Mesothelial cell of epicardium (in vitro differentiated cells): ENCODE measurements at places on chromosomes 2 and 18. TPM values are rescaled to one million over a fixed set of nuclear protein-coding genes. Genes with fewer than 3 reads are reported as not detected.

Gene EFHD1
- 5.3 to 5.6 TPM (median 5.4 TPM) in 3 replicates for total RNA-seq

Gene TAF4B
- total RNA-seq, result 3.7 to 4.2 TPM (median 3.8 TPM) in 3 replicates

Gene MDH1B
- 0.89 to 1.3 TPM (median 1.1 TPM) in 3 replicates for total RNA-seq

Gene CHRNA1
- total RNA-seq, result 0.16 TPM in 1 of 3 replicates, not detected in the others

Gene ITGB6
- 13.1 to 14.9 TPM (median 14.3 TPM) in 3 replicates for total RNA-seq

DNA sequence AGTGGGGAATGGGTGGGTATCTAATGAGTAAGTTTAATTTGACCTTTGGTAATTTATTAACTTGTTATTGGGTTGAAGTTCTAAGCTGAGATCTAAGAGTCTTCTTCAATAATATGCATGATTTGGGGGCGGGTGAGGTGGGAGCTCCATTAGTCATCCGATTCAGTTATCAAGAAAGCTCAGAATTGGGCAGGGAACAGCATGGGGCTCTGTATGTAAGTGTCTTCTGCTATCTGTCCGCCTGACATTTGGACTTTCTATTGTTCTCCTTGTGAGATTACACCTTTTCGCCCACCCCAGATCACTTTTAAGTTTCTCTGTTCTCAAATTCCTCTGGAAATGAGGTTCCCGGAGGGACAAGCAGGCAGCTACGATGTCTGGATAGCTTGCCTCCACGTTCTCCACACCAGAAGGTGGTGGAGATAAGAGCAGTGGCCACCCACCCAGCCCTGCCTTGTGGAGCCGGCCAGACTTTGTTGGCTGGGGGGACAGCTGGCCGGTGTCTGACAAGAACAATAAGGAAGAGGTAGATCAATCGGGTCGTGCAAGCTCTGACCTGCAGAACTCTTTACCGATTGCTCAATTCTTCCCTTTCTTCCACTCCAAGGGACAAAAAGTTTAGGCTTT is 75.5 kb upstream of the GATA6 start:
- H3K4me3 ChIP-seq, result no peak overlapping the region
- H3K27ac ChIP-seq, result no peak overlapping the region
- H3K36me3 ChIP-seq, result no peaks in the 10 kb centered on the region

DNA sequence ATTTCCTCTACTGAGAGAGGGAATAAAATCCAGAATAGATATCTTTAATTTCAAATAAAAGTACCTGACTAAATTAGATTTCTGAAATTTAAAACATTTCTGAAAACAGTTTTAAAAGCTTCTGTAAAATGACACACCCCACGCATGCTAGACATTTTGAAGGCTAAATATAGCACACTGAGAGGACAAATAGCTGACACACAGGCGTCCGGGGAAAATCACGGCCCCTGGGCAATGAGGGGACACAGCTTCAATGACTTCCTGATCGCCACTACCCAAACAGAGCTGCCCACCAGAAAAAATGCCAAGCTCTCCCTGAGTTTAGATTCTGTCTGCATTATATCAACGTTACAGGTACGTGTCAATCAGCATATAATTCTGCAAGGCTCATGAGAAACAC is 10.9 kb downstream of the TBC1D8 start:
- no peaks in the 10 kb centered on the region for H3K27me3 ChIP-seq
- H3K36me3 ChIP-seq, result no peaks in the 10 kb centered on the region
- no peak overlapping the region for H3K27ac ChIP-seq
- DNase-seq, result no peak
- H3K4me3 ChIP-seq, result no peak overlapping the region
- peaks cover 11% of the 10 kb centered on the region for H3K4me1 ChIP-seq

GRCh38 chr18:38413193-38413592 is 847.6 kb upstream of the CELF4 start:
- H3K27ac ChIP-seq, result no peak overlapping the region
- no peak for DNase-seq
- H3K36me3 ChIP-seq, result no peaks in the 10 kb centered on the region
- H3K4me1 ChIP-seq, result no peaks in the 10 kb centered on the region
- no peak overlapping the region for H3K4me3 ChIP-seq
- no peaks in the 10 kb centered on the region for H3K27me3 ChIP-seq

DNA sequence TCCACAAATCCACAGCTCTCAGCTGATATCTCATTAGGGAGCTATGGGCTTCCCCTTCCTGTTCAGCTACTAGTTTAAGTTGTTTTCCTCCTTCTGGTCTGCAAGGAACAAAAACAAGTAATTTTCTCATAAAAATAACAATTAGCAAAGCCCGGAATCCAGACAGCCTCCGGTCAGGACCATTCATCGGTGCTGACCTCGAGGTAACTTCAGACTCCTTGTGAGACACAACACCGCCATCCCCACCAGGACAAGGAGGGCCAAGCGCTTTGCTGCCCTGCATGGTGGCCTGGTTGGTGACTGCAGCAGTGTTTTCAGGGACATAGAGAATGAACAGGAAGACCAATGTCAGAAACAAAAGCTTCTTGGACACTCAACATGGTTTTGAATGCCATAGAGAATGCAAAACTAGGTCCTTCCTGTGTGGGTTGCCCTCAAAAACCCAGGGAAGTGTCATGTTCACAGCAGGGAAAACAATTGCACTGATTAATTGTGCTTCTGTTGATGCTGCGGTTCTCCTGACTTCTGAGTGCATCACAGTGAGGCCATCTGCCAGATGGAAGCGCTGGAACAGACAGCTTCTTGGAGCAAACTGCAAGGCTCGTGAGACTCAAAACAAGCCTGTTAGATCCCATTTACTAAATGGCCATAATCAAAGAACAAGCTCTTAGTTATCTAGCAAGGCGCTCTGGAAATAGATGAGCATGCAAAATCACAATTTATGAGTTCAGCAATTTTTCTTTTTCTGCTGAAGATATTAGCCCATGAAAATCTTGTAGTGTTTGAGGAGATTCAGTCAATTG is 77.1 kb downstream of the HS1BP3 start:
- H3K4me1 ChIP-seq, result peaks cover 38% of the 10 kb centered on the region
- H3K27me3 ChIP-seq, result no peaks in the 10 kb centered on the region
- no peak overlapping the region for H3K4me3 ChIP-seq
- no peaks in the 10 kb centered on the region for H3K36me3 ChIP-seq
- H3K27ac ChIP-seq, result peak overlapping the region; percentile 64

DNA sequence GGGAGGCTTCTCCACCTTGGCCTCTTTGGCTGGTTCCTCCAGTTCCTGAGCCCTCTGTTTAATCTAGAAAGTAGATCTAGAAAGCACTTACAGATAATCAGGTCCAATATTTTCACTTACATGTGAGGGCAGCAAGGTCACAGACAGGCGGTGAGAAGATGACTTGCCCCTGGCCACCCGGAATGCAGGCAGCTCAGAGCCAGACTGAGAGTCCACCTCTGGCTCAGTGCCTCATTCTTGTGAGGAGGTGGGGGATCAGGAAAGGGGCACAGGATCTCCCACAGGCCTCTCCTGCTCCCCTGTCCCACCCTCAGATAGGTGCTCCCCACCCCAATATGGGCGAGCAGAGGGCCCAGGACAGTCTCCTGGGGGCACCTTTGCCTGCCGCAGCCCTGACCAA is 5.8 kb downstream of the WNT6 start:
- peaks cover 68% of the 10 kb centered on the region for H3K4me1 ChIP-seq
- H3K4me3 ChIP-seq, result peak overlapping the region; percentile 44
- DNase-seq, result peak; percentile 31
- H3K27me3 ChIP-seq, result peaks cover 29% of the 10 kb centered on the region
- peak overlapping the region; percentile 85 for H3K27ac ChIP-seq
- H3K36me3 ChIP-seq, result peaks cover 6% of the 10 kb centered on the region

GRCh38 chr2:148814860-148815419 is 60.1 kb upstream of the KIF5C start:
- H3K4me1 ChIP-seq, result peaks cover 34% of the 10 kb centered on the region
- peak overlapping the region; percentile 95 for H3K27ac ChIP-seq
- no peak for DNase-seq

DNA sequence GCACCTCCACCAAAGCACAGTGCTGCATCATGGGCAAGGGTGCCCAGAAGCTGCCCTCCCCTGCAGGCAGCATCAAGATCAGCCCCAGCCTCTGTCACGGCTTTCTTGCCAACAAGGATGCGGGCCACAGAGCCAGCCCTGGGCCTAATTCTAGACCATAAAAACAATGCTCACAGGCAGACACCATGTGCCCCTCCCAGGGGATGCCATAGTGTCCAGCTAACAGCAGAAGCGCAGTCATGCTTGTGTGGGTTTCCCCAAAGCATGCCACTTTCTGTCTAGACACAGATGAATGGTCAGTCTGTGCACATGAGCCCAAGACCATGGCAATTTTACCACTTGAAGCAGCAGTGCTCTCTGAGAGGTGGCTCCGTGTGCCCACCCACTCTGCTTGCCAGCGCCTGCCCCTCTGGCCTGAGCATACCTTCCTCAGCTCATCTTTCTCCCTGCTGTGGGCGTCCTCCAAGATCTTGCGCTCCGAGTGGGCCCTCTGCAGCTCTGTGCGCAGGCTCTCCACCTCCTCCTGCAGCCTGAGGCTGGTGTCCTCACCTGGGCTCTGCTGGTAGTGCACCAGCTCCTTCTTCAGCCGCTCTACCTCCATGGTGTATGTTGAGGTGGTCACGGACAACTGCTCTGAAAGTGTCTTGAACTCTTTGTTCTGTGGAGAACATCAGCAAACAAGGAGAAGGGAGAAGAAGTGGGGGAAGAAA is 81.3 kb upstream of the ACAA2 start:
- H3K4me1 ChIP-seq, result no peaks in the 10 kb centered on the region
- DNase-seq, result no peak
- H3K36me3 ChIP-seq, result peaks cover 3% of the 10 kb centered on the region
- no peaks in the 10 kb centered on the region for H3K27me3 ChIP-seq
- H3K27ac ChIP-seq, result no peak overlapping the region
- no peak overlapping the region for H3K4me3 ChIP-seq

DNA sequence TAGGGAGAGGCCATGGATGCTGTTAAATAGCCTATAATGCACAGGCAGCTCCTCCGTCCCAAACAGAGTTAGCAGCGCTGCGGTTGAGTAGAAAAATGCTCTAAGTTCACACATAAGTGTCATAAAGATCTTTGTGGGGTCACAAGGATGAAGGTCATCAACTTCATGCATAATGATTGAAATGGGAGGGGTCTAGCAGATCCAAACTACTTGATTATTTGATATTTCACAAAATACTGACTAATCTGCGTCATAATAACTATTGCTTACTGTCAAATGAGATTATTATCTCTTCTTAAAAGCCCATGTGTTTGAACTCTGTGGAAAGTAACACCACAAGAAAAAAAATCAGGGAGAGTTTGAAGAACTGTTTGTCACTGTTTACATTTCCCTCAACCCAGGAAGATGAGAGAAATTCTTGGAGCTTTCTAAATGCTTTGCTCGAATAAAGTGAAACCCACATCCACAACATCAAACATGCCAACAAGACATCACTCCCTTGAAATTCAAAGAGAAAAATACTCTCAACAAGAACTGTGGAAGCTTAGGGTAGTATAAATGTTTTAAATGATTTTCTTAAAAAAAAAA is 50.5 kb upstream of the CREB1 start:
- peaks cover 17% of the 10 kb centered on the region for H3K27me3 ChIP-seq
- H3K27ac ChIP-seq, result no peak overlapping the region
- peaks cover 41% of the 10 kb centered on the region for H3K4me1 ChIP-seq

DNA sequence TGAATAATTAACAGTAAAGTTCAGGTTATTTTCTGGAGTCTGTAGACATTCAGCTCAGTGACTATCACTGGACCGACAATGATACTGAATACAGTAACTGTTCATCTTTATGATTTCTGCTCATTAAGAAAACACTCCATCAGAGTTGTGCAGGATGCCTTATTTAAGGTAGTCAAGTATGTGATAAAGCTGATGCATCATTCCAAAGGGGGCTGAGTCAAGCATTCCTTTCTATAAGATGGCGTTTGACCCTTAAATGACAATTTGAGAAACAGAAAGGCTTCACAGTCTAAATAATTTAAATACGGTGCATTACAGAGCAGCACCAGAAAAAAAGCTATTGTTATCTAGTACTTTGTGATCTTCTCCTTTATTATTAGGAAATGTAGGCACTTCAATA is 131.1 kb downstream of the CDH2 start:
- no peaks in the 10 kb centered on the region for H3K36me3 ChIP-seq
- no peak for DNase-seq
- no peak overlapping the region for H3K27ac ChIP-seq
- H3K27me3 ChIP-seq, result no peaks in the 10 kb centered on the region
- peaks cover 29% of the 10 kb centered on the region for H3K4me1 ChIP-seq
- no peak overlapping the region for H3K4me3 ChIP-seq

- H3K36me3 ChIP-seq, result no peaks in the 10 kb centered on the region
- no peaks in the 10 kb centered on the region for H3K27me3 ChIP-seq
- no peak for DNase-seq
- peaks cover 13% of the 10 kb centered on the region for H3K4me1 ChIP-seq
These were observed 14.4 kb downstream of the TNP1 start for GRCh38 chr2:216845426-216845825.

DNA sequence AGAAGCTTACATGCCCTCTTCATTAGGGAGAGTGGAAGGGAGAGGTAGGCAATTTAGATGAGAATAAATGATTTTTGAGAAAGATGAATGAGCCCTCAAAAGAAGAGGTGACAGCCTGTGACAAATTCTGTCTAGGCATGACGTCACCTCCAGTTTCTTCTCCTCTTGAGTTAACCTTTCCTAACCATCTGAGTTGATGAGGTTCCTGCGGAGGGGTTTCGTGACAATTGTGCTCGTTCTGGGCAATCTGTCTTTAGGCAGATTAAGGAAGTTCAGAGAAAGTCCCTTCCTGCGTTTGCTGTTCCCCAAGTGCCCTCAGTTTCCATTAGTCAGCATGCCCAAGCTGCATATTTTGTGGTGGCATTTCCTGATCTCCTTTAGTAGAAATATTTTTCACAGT is 640.2 kb upstream of the SYT4 start:
- DNase-seq, result no peak
- H3K4me1 ChIP-seq, result peaks cover 10% of the 10 kb centered on the region
- no peak overlapping the region for H3K27ac ChIP-seq
- peaks cover 2% of the 10 kb centered on the region for H3K27me3 ChIP-seq

- H3K27me3 ChIP-seq, result peaks cover 11% of the 10 kb centered on the region
- DNase-seq, result peak; percentile 91
- H3K36me3 ChIP-seq, result peaks cover 11% of the 10 kb centered on the region
- peaks cover 16% of the 10 kb centered on the region for H3K4me1 ChIP-seq
- H3K27ac ChIP-seq, result peak within 1 kb of the TSS; percentile 98
These were observed at the start of gene YIPF4 for GRCh38 chr2:32277674-32278477. TSS of gene YIPF4 (plus strand) at chr2:32277904. CDS start at chr2:32278156, 252 bp downstream.

DNA sequence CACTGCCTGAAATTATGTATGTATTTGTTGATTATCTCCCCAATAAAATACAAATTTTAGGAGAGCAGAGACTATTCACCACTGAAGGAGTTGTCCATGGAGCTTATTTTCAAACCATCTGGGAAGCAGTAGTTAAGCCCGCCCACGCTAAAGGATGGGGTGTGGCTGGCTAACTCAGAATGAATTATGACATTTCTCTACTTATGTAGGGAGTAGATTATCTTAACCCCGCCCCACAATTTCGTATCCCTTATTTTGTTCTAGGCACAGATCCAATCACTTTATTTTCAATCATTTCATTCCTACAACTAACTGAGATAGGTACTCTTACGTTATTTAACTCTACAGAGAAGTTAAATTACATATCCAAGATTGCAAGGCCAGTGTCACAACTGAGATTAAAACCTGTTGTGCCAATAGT is 1.4 kb upstream of the LAPTM4A start:
- H3K27ac ChIP-seq, result no peak overlapping the region
- no peak overlapping the region for H3K4me3 ChIP-seq

- DNase-seq, result no peak
- H3K27me3 ChIP-seq, result peaks cover 3% of the 10 kb centered on the region
- H3K4me3 ChIP-seq, result no peak overlapping the region
- H3K36me3 ChIP-seq, result no peaks in the 10 kb centered on the region
These were observed 311.3 kb upstream of the NT5C1B start for GRCh38 chr2:18900691-18901141.

- H3K27me3 ChIP-seq, result no peaks in the 10 kb centered on the region
- peaks cover 12% of the 10 kb centered on the region for H3K4me1 ChIP-seq
- no peaks in the 10 kb centered on the region for H3K36me3 ChIP-seq
- H3K4me3 ChIP-seq, result no peak overlapping the region
- no peak overlapping the region for H3K27ac ChIP-seq
These were observed 228.7 kb downstream of the PIK3C3 start for GRCh38 chr18:42183746-42184145.

- H3K27ac ChIP-seq, result no peak overlapping the region
- no peak for DNase-seq
- H3K4me3 ChIP-seq, result no peak overlapping the region
- peaks cover 16% of the 10 kb centered on the region for H3K4me1 ChIP-seq
These were observed 18.0 kb upstream of the TUBB6 start for GRCh38 chr18:12290086-12290485.
